Large intestine (tissue), 12 donors: ENCODE measurements at places on chromosomes 4 and X.

GRCh38 chr4:6893449-6894085 lies 16.1 kb upstream of the TBC1D14 start:
- H3K27ac ChIP-seq = peak overlapping the region; percentile 95
- H3K27me3 ChIP-seq = no peaks in the 10 kb centered on the region
- peaks cover 32% of the 10 kb centered on the region for H3K4me1 ChIP-seq

DNA sequence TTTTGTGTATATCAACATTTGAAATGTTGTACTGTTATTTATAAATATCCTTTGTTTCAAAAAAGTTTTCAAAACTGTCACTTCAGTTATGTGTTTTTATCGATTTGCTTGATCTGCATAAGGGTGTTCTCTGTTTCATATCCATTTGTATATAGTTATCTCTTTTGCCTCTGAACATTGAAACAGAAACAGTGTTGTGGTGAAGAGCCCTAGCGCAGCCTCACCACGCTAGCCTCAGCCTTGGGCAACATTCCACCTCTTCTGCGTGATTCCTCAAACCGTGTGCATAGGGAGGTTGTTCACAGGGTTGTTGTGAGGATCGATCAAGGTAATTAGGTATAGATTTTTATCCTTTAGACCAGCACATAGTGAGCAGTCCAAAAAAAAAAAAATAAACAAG lies 287.0 kb upstream of the GALNT7 start:
- H3K27ac ChIP-seq = no peak overlapping the region
- H3K27me3 ChIP-seq = no peaks in the 10 kb centered on the region
- no peak overlapping the region for H3K4me3 ChIP-seq
- H3K36me3 ChIP-seq = no peaks in the 10 kb centered on the region
- H3K4me1 ChIP-seq = no peaks in the 10 kb centered on the region

DNA sequence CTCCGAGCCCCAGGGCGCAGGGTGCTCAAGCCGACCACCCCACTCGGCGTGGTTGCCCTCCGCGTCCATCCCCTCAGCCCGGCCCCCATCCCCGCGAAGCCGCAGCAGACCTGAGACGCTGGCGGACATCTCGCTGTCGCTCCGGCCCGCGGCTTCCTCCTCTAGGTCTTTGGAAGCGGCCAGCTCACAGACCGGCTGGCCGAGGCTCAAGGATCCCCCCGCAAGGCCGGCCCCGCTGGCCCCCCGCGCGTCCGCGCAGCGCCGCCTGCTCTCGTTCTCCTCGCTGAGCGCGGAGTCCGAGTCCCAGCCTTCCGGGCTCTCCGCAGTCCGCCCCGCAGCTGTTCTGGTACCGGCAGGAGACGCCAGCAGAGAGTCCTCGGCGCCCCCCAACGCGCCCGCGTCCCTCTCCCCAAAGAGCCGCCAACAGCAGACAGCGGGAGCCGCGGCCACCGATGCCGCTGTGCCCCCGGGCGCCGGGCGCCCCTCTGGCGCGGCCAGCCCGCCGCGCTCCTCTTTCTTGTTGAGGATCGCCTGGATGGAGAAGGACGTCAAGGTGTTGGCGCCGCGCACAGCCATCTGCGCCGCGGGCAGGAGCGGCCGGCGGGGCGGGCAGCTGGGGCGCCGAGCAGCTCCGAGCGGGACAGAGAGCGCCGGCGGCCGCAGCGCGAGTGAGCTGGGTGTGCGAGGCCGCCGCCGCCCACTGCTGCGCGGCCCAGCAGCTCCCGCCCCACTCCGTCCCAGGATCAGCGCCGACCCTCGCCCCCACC lies at the start of gene NKX3-2:
Gene NKX3-2, minus strand, starts transcription at position 670 of the 767 bp plus-strand sequence. Its CDS starts 94 bp downstream, at position 576.
- H3K4me1 ChIP-seq = peaks cover 15% of the 10 kb centered on the region
- DNase-seq = peak; percentile 39
- H3K27ac ChIP-seq = peak within 1 kb of the TSS; percentile 58
- peak within 1 kb of the TSS; percentile 51 for H3K4me3 ChIP-seq

- H3K4me1 ChIP-seq = no peaks in the 10 kb centered on the region
- no peaks in the 10 kb centered on the region for H3K27me3 ChIP-seq
- H3K27ac ChIP-seq = no peak overlapping the region
- no peaks in the 10 kb centered on the region for H3K36me3 ChIP-seq
Measured at GRCh38 chr4:62414563-62414962, 1214.4 kb downstream of the ADGRL3 start.

DNA sequence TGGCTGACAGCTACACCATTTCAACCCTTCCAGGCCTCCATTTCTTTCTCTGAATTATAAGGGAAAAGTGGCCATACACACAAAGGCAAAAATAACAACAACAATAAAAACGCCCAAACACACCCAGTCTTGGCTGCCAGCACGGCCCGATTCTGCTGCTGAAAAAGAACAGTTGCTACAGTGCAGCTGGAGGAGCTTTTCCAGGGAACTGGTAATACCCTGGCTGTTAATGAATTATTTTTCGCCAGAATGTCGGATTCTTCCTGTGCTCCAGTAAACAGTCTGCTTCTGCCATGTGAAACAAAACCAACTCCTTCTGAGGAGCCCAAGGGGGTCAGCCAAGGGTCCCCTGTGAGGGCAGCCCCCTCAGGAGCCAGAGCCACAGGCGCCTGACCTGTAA lies 6.6 kb downstream of the RAI2 start:
- no peak overlapping the region for H3K4me3 ChIP-seq
- H3K27me3 ChIP-seq = peaks cover 12% of the 10 kb centered on the region
- DNase-seq = no peak
- H3K36me3 ChIP-seq = no peaks in the 10 kb centered on the region
- no peak overlapping the region for H3K27ac ChIP-seq

DNA sequence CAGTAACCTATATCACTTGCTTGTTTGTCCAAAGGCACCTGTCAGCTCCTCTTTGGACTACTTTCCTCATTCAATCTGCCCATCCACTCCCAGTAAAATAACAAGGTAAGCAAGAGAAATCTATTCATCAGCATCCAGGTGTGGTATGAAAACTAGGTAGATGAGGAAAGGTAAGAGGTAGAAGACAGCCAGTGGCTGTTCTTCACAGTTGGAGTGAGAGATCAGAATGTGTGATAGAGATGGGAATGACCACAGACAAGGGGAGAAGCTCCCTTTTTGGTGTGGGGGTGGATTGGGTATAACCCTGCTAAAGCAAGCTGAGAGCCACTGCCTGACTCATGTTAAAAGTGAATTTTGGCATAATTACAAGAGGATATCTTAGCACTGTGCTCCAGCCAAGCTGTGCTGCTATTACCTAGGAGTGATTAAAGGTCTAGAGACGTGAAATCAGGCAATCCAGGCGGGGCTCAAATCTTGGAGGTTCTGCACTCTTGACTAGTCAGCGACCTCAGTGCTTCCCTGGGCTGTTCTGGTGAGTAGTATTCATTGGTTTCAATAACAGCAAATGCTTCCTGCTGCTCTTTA lies 28.1 kb upstream of the RASL11B start:
- no peaks in the 10 kb centered on the region for H3K36me3 ChIP-seq
- H3K4me1 ChIP-seq = no peaks in the 10 kb centered on the region
- H3K27ac ChIP-seq = no peak overlapping the region
- no peak for DNase-seq
- H3K27me3 ChIP-seq = no peaks in the 10 kb centered on the region
